Osteocyte (in vitro differentiated cells): ENCODE measurements at places on chromosomes 13 and 19. TPM values are rescaled to one million over a fixed set of nuclear protein-coding genes. Genes with fewer than 3 reads are reported as not detected.

The ZNF14 gene
- total RNA-seq = 4.7 and 5.3 TPM in 2 replicates

The CYP4F8 gene
- total RNA-seq = not detected in 2 replicates

The PRTN3 gene
- total RNA-seq = not detected in 2 replicates

The RASIP1 gene
- total RNA-seq = 0.43 and 0.57 TPM in 2 replicates

The HSH2D gene
- not detected in 2 replicates for total RNA-seq

The NMRK2 gene
- total RNA-seq = not detected in 2 replicates

The PRR22 gene
- total RNA-seq = 2.0 and 3.1 TPM in 2 replicates

The CRLF1 gene
- 17.0 and 18.7 TPM in 2 replicates for total RNA-seq

The KLK14 gene
- not detected in 2 replicates for total RNA-seq

The ZNF625 gene
- 9.1 and 11.6 TPM in 2 replicates for total RNA-seq

The ATP4B gene
- total RNA-seq = not detected in 2 replicates

The ZNF585A gene
- total RNA-seq = 10.8 and 13.2 TPM in 2 replicates

The SYCN gene
- not detected in 2 replicates for total RNA-seq

The MEF2B gene
- 1.2 and 1.6 TPM in 2 replicates for total RNA-seq

The FXYD7 gene
- total RNA-seq = 0.50 TPM in 1 of 2 replicates, not detected in the other

The NDUFB7 gene
- total RNA-seq = 149 and 158 TPM in 2 replicates

The CHST8 gene
- total RNA-seq = 0.35 TPM in 1 of 2 replicates, not detected in the other

The EPS8L1 gene
- total RNA-seq = 4.5 and 7.0 TPM in 2 replicates

The POLR2E gene
- total RNA-seq = 156 and 168 TPM in 2 replicates

The ZNF285 gene
- total RNA-seq = 5.3 and 6.8 TPM in 2 replicates

The SIRT6 gene
- total RNA-seq = 23.9 and 26.0 TPM in 2 replicates

The MCEMP1 gene
- total RNA-seq = not detected in 2 replicates

The OR4F17 gene
- total RNA-seq = not detected in 2 replicates

The ZNF528 gene
- total RNA-seq = 1.5 and 1.8 TPM in 2 replicates

The RFXANK gene
- 74.8 and 75.3 TPM in 2 replicates for total RNA-seq

The KCNJ14 gene
- total RNA-seq = 0.86 and 1.6 TPM in 2 replicates

The TPRX1 gene
- not detected in 2 replicates for total RNA-seq

The CAPNS1 gene
- total RNA-seq = 789 and 808 TPM in 2 replicates

The KLF1 gene
- total RNA-seq = not detected in 2 replicates

The FBXO27 gene
- total RNA-seq = 4.4 and 6.0 TPM in 2 replicates

The ZNF816 gene
- 9.0 and 10.6 TPM in 2 replicates for total RNA-seq

The TMEM259 gene
- total RNA-seq = 149 and 157 TPM in 2 replicates

The LGI4 gene
- total RNA-seq = 0.32 and 0.34 TPM in 2 replicates

The SOX21 gene
- not detected in 2 replicates for total RNA-seq

The SHD gene
- 0.21 TPM in 1 of 2 replicates, not detected in the other for total RNA-seq

The ZNF497 gene
- total RNA-seq = 1.4 and 2.7 TPM in 2 replicates

The SIGLEC8 gene
- total RNA-seq = not detected in 2 replicates

The ZNF208 gene
- not detected in 2 replicates for total RNA-seq

The CEACAM16 gene
- total RNA-seq = not detected in 2 replicates

The GPR12 gene
- total RNA-seq = not detected in 2 replicates

The C19orf67 gene
- 0.54 TPM in 1 of 2 replicates, not detected in the other for total RNA-seq

The RASAL3 gene
- not detected in 2 replicates for total RNA-seq

The SIAH3 gene
- not detected in 2 replicates for total RNA-seq

The ZNF177 gene
- total RNA-seq = 5.9 and 6.6 TPM in 2 replicates

The ZNF653 gene
- total RNA-seq = 10.3 and 15.1 TPM in 2 replicates

The STK11 gene
- 60.8 and 61.3 TPM in 2 replicates for total RNA-seq

The F2RL3 gene
- 0.08 TPM in 1 of 2 replicates, not detected in the other for total RNA-seq

The GRIK5 gene
- 0.38 and 0.55 TPM in 2 replicates for total RNA-seq

The TIMM50 gene
- total RNA-seq = 55.9 and 56.0 TPM in 2 replicates

The PPAN gene
- 34.4 and 40.9 TPM in 2 replicates for total RNA-seq

The TMEM238 gene
- 0.70 and 1.1 TPM in 2 replicates for total RNA-seq

The HSD17B14 gene
- 23.9 and 29.1 TPM in 2 replicates for total RNA-seq

The PPP6R1 gene
- 63.0 and 67.1 TPM in 2 replicates for total RNA-seq
